Activated CD8-positive, alpha-beta memory T cell treated with anti-CD3 and anti-CD28 coated beads for 48 hours (primary cell): ENCODE measurements at places on chromosomes 4 and X.

- no peak for DNase-seq
Observed at GRCh38 chr4:2850966-2851798, 7.5 kb downstream of the ADD1 start.

GRCh38 chr4:24642981-24643547 lies 58.7 kb upstream of the DHX15 start:
- no peak for DNase-seq

GRCh38 chrX:105865709-105866108 lies 43.4 kb downstream of the NRK start:
- DNase-seq, result no peak

- DNase-seq, result no peak
Observed at GRCh38 chr4:159216834-159217233, 114.0 kb downstream of the RAPGEF2 start.

GRCh38 chr4:9999956-10000561 lies 21.2 kb downstream of the SLC2A9 start:
- DNase-seq, result no peak

DNA sequence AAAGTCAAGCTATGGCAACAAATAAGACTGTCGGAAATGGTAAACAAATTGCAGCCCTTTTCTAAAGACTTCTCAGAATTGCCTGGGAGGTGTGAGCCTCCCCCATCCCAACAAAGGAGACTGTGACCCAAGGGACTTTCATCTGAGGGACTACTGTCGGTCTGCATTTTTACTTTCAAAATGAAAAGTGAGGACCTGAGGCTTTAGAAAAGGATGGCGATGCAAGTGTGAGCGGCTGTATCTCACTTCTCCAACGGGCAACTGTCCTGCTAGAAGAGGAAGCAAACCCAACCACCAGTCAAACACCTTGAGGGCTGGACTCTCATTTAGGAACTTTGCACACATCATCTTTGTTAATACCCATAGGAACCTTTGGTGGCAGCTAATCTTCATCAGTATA lies 62.6 kb upstream of the CLNK start:
- DNase-seq, result no peak

DNA sequence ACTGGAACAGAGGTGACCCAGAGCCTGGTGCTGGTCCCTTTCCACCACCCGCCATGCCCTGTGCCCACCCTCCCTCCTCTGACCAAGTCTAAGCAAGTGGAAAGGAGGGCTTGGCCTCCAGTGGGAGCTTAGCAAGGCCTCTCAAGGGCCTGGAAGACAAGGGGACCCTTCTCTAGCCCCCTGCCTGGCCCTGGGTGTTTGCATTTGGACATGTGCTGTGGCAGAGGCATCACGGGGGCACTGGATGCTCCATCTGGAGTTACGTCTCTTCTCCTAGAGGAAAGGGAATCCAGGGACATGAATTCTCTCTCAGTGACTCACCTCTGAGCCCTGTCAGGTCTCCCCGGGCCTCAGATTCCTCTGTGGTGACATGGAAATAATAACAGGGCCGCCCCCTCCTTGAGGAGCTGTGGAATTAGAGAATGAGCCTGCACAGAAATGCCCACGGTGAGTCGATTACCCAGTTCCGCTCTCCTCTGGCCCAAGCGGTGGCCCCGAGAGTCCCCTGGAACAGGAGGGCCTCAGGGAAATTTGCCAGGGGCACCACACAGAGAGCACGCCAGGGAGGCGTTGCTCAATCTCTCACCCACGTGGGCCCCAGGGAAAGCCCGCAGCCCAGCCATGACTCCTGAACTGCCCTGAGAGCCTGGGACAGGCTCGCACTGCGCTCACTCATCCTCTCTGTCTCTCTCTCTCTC lies 189.6 kb downstream of the BCOR start:
- no peak for DNase-seq

DNA sequence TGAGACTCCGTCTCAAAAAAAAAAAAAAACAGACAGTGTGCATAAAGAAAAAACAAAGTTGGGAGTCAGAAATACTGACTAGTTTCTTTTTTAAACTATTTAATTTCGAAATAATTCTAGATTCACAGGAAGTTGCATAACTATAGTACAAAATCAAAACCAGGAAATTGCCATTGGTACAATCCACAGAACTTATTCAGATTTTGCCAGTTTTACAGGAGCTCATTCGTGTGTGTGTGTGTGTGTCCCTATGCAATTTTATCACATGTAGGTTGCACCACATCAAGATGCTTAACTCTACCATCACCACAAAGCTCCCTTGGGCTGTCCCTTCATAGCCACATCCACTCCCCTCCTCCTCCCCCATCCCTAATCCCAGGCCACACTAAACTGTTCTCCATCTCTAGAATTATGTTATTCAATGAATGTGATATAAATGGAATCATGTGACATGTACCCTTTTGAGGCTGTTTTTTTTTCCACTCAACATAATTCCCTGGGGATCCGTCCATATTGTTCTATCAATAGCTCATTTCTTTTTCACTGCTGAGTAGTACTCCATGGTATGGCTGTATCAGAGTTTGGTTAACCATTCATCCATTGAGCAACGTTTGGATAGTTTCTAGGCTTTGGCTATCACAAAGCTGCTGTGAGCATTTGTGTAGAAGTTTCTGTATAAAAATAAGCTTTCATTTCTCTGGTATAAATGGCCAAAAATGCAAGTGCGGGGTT lies 16.3 kb upstream of the DDX3X start:
- DNase-seq, result no peak

GRCh38 chr4:170089274-170089667 lies 485 bp downstream of the AADAT start:
- no peak for DNase-seq

DNA sequence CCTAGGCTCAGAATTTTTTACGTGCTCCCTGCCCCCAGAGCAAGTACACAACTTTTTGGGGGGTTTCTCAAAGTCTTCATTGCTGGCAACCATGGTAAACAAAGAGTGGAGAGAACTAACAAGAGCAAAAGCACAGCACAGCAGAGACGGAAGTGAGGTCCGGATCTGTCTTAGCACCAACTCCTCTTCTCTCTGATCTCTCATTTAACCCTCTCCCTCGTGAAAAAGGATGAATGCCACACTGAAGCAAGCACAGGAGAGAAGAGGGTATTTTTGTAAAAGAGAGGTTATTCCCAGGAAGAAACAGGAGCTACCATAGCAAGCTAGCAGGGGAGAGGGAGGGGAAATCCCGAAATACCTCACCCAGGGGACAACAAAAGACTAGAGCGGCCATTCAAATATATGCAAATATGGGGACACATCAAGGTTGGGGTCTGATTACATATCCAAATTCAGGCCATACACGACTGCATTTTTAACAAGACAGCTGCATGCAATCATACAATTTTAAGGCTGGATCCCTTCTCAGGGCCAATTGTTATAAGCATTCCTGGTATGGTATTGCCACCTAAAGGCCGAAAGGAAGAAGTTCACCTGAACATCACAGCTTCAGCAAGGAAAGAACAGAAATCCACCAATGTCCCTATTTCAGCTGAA lies 46.6 kb downstream of the CD40LG start:
- DNase-seq, result no peak

DNA sequence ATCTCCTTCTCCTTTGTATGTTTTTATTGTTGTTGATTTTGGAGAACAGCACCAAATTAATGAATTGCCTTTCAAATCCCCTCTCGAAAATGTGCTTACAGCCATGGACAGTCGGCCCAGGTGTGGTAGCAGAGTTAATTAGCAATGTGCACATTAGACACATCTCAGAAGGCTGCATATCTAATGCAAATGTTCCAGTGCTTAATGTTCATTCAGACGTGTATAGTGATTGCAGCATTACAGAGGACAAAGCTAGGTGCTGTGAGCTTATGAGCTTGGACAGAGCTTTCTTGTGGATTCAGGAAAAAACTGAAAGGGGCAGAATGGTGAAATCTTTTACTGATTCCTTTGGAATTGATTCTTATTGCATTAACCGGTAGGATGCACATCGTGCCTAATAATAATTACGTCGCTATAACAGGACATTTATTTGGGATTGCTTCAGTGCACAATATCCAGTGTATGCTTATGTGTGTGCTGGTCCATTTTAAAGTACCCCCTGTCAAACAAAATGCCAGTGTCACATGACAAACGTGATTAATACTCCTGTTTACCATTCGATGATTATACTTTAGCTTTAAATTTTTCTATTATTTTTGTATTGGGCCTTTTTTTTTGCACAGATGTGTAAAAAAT lies 552.9 kb upstream of the EPHA5 start:
- DNase-seq, result no peak

DNA sequence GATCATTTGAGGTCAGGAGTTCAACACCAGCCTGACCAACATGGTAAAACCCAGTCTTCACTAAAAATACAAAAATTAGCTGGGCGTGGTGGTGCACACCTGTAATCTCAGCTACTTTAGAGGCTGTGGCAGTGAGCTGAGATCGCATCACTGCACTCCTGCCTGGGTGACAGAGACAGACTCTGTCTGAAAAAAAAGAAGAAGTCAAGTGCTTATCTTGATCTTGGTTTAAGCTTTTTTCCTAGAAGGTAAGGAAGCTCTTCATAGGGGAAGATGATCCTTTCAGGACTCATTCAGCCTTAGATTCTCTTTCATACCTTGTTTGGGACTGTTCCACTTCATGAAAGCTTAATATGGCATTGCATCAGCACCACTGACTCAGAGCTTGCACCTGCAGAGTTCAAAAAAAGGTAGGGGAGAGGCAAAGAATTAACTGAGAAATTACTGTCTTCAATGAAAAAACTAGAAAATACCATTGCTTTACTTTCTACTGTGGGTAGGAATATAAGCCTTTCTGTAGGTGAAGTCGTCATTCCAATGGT lies 70.8 kb upstream of the EPGN start:
- no peak for DNase-seq

DNA sequence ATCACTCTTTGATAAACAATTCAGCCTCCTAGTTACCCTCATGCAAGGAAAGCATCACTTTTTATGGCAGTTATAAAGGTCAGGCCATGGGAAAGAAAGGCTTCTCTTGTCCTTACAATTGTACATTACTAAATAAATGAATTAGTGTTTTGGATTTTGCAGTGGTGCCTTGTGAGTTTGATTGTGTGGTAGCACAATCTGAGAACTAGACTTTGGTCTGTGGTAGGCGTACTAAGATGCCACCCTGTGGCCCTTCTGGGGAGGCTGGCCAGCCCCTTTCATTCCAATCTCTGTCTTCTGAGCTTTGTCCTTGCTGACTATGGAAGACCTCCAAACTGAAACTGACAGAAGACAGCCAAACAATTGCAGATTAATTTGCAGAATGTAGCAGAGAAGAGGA lies 14.6 kb upstream of the HNRNPD start:
- no peak for DNase-seq

GRCh38 chrX:143788265-143788664 lies 67.7 kb upstream of the SPANXN2 start:
- DNase-seq, result no peak

DNA sequence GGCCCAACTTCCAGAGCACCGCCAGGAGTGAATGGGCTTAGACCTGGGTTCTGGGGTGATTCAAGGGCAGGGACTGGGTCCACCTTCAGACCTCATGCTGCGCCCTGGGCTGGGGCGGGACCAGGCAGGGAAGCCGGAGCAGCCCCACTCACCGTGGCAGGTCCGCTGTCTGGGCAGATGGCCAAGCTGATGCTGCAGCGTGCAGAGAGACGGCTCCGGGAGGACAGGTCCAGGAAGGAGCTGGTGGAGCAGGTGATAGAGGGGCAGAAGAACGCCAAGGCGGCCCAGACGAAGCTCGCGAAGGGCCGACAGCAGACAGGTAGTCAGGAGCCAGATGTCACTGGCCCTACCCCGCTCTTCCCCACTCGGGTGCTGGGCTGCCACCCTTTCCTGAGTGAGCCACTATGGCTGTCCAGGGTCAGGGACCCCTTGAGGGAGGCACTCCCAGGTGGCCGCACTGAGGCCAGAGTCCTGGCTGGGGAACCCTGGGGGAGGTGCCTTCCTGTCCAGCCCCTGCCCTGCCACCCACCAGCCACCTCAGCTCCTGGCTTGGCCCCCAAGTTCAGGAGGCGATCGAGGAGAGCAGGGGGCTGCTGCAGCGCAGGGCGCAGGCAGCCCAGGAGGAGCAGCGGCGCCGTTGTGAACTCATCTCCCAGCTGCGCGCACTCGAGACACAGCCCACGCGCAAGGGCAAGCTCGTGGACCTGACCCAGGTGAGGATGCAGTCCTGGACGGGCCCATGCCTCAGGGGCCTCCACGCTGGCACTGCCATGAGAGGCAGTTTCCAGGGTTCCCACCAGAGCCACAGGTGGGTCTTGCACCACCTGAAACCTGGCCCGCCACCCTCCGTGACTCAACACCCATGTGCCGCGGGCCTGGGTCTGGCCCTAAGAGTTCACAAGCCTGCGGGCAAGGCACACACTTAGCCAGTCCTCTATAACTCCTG lies 10.1 kb upstream of the RNF4 start:
- DNase-seq, result no peak

DNA sequence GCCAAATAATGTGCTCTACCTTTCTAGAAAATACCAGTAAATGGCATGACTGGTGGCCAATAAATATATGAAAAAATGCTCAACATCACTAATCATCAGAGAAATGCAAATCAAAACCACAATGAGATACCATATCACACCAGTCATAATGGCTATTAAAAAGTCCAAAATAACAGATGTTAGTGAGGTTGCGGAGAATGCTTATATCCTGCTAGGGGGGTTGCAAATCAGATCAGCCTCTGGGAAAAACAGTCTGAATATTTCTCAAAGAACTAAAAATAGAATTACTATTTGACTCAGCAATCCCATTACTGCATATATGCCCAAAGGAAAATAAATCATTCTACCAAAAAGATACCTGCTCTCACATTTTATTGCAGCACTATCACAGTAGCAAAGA lies 115.1 kb downstream of the RASGEF1B start:
- no peak for DNase-seq

- DNase-seq, result no peak
Observed at GRCh38 chrX:38805432-38806389, 4.5 kb downstream of the MID1IP1 start.
